Iris pigment epithelial cell (primary cell): ENCODE measurements at places on chromosomes 6 and 20.
A peak's percentile ranks its signal among the peaks of the same experiment; 100 is the strongest.

- DNase-seq = no peak
These were observed 533 bp upstream of the RSPO3 start for GRCh38 chr6:127117979-127118297.

DNA sequence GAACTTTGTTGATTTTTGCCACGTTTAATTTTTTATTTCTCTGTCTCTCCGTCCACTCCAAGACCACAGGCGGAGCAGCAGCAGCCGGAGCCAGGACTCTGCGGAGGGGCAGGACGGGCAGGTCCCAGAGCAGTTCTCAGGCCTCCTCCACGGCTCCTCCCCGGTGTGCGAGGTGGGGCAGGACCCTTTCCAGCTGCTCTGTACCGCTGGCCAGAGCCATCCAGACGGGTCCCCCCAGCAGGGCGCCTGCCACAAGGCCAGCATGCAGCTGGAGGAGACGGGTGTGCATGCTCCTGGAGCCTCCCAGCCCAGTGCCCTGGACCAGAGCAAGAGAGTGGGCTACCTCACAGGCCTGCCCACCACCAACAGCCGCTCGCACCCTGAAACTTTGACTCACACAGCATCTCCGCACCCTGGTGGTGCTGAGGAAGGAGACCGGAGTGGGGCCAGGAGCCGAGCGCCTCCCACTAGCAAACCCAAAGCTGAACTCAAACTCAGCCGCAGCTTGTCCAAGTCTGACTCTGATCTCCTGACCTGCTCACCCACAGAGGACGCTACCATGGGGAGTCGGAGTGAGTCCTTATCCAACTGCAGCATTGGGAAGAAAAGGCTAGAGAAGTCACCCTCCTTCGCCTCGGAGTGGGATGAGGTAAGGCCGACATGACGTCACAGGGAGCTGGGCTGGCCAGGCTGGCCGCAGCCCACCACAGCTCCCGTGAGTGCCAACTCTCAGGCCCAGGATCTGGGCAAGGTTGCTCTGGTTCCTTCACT lies 123.5 kb downstream of the TCP11 start:
- DNase-seq = no peak

DNA sequence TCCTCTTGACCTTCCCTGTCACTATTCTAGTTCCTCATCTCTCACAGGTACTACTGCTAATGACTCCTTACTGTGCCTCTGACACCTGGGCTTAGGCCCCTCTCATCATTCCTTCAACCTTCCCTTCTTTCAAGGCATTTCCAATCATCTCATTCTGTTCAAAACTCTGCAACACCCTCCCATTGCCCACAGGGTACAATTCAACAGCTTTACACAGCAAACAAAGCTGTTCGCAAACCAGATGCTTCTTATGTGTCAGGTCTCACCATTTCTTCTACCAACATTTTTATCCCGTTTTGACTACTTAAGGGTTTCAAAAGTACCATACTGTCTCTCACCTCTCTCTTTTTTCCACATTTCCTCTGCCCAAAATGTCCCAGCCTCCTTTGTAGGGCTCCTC lies 84.4 kb upstream of the ID4 start:
- no peak for DNase-seq

DNA sequence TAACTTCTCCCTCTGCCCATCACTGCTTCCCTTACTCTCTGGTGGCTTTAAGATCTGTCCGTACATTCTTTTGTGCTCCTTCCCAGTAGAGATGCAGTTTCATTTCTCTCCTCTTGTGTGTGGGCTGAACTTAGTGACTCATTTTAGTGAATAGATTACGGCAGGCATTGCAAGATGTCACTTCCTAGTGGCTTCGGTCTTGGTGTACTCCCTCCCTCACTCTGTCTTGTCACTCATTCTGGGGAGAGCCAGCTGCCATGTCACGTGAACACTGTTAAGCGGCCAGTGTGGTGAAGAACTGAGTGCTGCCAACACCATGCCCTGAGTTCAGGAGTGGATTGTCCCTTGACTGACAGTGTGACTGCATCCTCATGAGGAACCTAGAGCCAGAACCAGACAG lies 115.9 kb downstream of the OTOR start:
- DNase-seq = no peak

GRCh38 chr6:115891111-115891669 lies 169.5 kb downstream of the FRK start:
- peak; percentile 48 for DNase-seq

DNA sequence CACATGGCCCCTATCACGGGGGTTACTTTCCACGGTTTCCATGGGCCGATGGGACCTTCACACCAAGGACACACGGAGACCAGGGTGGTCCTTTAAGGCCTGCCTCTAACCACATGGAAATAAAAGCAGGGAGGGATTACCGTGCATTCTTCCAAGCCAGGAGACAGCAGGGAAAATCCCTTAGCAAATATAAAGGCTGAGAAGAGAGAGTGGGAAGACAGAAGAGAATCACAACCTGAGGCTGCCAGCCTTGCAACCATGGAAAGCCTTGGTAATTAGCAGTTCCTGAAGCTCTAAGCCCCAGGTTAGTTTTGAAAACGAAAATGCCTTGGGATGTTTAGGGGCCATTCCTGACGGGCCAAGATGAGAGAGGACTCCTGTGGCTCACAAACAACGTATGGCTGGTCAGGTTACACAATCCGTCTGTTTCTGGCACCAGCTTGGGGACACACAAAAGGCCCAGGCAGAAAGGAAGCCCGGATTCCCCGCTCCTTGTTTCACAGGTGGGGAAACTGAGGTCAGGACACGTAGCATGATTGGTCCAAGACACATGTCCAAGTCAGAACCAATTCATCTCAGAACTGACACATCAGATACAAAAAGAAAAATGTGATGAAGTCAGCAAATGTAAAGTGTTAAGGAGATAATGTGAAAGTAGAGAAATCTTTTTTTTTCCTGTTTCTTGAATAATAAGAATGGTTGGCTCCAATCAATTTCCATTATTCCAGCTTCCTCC lies 2.8 kb downstream of the PREX1 start:
- DNase-seq = no peak

DNA sequence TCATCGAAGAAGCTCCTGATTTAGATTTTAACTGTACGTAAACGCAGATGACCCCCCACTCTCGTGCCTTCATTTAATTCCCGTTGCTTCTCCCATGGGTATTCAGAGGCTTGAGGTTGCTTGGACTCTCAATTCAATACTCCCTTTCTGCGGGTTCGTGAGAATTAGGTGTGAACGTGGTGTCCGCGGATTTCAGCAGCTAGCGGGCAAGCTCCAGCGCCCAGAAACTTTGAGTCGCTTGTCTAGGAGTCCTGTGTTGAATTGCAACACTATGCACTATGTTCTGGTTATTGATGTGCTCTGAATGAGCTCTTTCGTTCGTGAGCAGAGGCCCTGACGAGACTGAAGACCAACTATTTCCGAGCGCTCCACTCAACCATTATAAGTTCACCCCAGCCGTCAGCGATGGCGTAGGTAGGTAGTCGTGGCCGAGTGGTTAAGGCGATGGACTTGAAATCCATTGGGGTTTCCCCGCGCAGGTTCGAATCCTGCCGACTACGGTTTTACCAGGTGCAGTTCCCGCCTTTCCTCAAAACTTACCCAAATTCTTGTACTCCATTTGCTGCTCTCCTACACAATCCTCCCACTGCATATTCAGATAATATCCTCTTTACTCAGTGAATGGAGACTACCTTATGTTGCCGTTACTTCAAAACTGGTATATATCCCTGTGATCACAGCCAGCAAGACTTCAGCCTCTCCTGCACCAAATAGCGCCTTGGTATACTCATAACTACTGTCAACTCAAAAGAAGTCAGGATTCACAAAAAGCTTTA lies 72.6 kb upstream of the ZNF184 start:
- DNase-seq = peak; percentile 87

GRCh38 chr6:161890832-161891297 lies 617.0 kb upstream of the AGPAT4 start:
- DNase-seq = no peak
